ENCODE measurements at places on chromosomes 7 and 10.

DNA sequence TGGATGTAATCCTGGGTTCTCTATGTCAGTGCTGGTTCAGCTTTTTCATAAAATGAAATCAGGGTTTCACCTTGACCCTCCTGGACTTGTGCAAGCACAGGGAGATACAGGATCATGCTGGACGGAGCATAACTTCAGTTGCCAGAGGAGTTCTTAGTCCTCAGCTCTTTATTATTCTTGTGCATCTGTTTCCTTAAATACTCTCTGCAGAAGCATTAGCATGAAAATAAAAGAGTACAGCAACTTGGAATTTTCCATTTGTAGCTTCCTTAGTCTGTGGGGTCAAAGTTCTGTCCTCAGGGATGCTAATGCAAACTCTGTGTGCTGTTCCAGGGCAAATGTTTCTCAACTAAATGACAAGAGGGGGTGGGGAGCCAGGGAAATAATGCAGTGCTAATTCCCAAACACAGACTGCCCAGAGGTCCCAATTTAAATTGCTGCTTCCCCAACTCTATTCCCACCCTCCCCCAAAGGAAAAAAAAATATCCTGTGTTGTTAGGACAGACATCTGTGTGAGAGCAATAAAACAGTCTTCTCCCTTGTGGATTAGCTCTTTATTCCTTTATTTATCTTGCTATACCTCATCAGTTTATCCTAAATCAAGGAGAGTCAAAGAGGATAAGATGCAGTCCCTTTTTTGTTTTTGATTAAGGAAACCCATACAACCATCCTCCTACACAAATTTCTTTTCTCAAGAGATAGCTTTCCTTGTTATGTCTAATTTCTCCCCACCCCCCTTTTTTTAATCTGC is 905.0 kb downstream of the LRMDA start:
- no peak for DNase-seq

GRCh38 chr10:133237241-133237587 is 441 bp upstream of the VENTX start:
- DNase-seq: no peak

DNA sequence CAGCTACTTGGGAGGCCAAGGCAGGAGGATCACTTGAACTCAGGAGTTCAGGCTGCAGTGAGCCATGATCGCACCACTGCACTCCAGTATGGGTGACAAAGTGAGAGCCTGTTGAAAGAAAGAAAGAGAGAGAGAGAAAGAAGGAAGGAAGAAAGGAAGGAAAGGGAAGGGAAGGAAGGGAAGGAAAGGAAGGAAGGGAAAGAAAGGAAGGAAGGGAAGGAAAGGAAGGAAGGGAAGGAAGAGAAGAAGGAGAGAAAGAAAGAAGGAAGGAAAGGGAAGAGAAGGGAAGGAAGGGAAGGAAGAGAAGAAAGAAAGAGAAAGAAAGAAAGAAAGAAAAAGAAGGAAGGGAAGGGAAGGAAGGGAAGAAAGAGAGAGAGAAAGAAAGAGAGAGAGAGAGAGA is 61.5 kb downstream of the CLIP2 start:
- DNase-seq: no peak

- DNase-seq: no peak
These were observed 21.5 kb upstream of the CCSER2 start for GRCh38 chr10:84306751-84307384.

GRCh38 chr10:103501186-103501585 is 7.7 kb downstream of the NEURL1 start:
- no peak for DNase-seq

DNA sequence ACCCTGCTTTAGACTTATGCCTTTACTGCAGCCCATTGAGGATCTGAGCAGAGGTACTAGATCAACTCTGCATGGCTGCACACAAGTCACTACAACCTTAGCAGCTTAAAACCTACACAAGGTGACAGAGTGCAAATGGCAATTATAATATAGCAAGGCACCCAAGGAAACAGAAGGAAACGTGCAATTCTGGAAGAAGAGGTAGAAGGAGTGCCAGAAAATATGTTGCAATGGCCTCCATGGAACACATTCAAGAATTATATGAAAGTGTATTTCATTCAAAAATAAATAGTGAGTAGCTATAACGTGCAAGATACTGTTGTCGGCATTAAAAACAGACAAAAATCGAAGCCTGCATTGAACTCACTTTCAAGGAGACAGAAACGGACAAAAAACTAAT is 2.9 kb upstream of the AKR1C8 start:
- no peak for DNase-seq

DNA sequence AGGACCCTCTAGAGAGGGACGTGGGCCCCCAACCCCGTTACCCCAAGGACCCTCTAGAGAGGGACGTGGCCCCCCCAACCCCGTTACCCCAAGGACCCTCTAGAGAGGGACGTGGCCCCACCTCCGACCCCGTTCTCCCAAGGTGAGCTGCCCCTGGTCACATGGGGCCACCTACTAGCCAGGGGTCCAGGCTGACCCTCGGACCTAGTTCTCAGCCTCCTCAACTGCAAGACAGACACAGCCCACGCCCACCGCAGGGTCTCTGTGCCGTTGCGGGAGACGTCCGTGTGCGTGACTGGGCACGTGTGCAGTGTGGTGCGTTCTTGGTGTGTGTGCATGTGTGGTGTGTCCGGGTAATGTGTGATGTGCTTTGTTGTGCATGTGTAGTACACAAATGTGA is 21.6 kb upstream of the UTF1 start:
- no peak for DNase-seq

GRCh38 chr7:666454-667292 is 59.8 kb upstream of the DNAAF5 start:
- DNase-seq: no peak

DNA sequence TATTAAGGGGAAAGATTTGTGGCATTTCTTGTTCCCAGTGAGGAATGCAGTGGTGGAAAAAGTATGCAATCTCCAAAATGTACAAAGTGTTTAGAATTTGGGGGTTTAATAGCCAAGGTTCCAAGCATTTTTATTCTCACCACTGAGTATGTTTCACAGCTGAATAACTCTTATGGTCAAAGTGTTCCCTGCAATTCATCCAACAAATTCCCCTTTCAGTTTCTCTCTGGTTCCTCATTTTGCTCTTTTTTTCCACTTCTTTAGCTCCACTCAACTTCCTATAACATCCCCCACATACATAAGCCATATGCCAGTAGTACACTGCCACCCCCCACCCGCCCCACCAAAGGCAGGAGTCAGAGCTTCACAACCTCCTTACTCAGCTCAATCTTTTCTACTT is 4.6 kb downstream of the HECW1 start:
- DNase-seq: no peak

GRCh38 chr7:121313793-121314676 is 14.8 kb upstream of the WNT16 start:
- DNase-seq: peak; percentile 64

GRCh38 chr10:133457100-133457841 is 3.5 kb downstream of the SCART1 start:
- DNase-seq: no peak

- peak; percentile 91 for DNase-seq
These were observed 61.0 kb downstream of the NRP1 start for GRCh38 chr10:33273295-33274002.

DNA sequence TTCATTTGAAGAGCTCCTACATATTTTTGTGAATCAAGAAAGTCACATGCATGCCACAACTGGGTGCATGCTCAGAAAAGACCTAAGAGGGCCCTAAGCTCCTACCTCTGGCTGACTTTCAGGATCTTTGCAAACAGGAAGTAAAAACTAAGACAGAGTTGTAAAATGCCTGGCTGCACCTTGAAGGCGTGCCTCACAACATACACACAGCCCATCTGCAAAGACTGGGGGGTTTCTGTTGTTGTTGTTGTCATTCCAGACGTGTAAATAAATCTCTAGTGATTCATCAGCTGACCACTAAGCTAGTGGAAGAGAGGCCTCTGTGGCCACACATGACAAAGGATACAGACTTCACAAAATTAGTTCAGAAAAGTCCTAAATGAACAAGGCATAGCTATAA is 31.8 kb downstream of the SMURF1 start:
- peak; percentile 68 for DNase-seq

DNA sequence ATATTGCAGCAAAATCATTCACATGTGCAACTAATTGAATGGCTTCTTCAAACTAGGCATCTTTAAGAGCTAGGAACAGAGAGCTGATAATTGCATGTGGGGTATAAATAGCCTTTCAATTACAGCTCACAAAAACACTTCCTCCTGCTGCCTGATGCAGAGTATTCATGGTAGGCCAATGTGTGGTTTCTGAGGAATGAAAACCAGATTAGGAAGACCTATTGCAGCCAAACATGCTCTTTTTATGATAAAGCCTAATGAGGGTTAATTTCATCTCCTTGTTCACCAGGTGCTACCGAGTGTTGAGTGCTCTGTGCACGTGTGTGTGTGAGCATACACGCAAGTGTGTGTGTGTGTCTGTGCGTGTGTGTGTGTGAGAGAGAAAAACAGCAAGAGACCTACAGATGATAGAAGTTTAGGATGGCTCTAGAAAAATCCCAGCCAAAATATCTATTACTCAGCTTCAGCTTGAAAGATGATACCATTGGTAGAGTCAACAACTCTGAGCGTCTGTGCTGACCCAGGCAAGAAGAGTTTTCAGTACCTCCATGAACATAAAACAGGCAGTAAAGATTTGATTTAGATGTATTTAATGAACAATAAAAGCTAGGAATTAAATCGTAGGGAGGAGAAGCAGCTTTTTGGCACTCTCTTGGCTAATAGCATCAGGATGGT is 448.5 kb upstream of the ANKRD30A start:
- no peak for DNase-seq

DNA sequence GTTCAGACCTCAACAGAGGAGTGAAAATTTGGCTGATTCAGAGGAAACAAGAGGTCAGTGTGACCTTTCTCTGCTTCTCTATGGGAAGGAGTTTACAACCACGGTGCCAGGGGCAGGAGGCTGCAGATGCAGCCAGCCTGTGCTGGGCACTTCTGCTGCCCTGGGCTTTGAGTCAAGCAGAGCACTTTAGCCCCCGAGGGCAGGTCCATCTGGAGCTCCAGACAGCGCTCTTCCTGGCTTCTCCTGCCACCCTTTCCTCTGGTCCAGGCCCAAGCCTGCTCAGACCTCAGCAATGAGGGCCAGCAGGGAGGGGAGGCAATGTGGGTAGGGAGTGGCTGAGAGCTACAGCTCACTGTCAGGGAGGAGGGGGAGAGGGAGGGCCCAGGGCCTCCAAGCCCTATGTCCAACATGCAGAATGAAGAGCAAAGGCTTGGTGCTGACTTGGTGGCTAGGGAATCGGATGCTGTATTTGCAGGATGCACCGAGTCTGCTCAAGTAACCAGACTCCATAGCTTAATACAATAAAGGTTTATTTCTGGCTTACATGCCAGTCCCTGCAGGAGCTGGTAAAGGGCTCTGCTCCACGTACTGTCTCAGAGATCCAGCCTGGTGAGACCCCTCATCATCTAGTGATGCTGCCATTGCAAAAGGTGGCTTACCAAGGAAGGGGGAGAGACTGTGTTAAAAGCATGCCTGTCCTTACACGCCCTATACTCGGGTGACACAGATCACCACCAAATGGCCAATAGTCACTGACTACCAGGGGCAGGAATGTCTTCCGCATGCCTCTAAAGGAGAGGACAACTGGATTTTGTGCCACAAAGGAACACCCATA is 481.6 kb downstream of the RPS24 start:
- no peak for DNase-seq

DNA sequence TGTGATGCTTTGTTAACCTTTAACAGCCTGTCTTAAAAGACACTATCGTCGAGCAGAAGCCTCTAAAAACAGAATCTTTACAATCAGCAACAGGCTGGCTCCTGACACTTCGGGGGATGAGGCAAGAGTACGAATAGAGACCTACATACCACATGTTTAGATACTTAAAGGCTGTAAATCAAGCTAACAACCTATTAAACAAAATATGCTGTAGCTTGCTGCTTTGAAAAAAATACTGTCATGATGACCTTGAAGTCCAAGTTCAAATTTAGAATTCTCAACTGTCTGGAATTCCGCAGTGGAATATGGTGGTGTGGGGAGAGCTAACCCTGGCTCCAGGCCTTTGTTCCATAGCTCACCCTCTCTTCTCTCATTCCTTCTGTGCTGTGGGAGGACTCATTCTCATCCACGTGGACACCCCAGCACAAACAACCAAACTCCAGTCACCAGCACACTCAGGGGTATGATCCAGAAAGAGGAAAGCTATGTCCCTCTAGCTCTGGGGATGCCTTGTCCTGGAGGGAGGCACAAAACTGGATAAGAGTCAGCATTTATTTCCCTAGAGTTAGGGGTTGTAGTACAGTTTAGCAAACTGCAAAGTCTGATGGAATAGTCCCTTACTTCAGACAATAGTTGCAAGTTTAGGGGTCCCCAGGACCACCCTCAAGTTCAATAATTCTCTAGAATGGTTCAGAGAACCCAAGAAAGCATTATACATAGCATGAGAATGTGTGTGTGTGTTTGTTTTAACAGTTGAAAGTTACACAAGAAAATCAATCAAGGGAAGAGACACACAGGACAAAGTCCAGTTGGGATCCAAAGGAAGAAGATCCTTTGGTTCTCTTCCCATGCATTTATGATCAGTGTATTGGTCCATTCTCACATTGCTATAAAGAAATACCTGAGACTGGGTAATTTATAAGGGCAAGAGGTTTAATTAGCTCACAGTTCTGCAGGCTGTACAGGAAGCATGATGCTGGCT is 196.1 kb upstream of the SVIL start:
- DNase-seq: no peak

DNA sequence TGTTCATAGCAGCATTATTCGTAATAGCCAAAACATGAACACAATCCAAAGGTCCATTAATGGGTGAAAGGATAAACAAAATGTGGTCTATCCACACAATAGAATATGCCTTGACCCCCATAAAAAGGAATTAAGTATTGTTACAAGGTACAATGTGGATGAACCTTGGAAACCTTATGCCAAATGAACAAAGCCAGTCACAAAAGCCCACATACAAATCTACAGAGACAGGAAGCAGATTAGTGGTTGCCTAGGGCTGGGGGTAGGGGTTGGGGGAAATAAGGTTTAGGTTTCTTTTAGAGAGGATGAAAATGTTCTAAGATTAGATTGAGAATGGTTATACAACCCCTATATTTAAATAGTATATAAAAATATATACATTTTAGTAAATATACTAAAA is 34.8 kb downstream of the PIP4K2A start:
- DNase-seq: no peak

- no peak for DNase-seq
These were observed 157.0 kb upstream of the ZMIZ1 start for GRCh38 chr10:78911533-78912340.

DNA sequence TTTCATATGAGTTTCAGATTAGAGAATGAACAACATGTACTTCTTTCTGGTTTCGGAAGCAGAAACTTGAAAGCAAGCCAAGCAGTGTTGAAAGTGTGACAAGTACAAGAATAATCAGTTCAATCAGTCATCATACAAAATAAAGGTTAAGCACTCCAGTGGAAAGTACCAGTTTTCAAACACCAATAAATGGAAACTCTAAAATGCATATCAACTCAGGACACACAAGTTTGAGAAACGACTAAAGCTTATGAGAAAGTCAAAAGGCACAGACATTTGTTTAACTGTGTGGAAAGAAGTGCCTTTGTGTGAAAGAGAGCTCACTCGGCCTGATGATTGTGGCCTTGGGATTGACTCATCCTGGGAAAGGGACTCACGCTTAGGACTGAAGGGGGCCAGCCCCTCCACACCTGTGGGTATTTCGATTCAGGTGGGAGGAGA is 60.6 kb upstream of the AKR1C1 start:
- no peak for DNase-seq

- DNase-seq: no peak
These were observed 65.3 kb downstream of the PHTF2 start for GRCh38 chr7:77863860-77864259.

Data from kidney tubule cell (primary cell).